ENCODE measurements at places on chromosomes 7 and 10.

GRCh38 chr7:96408881-96409280 lies 87.0 kb upstream of the SLC25A13 start:
- DNase-seq = no peak

GRCh38 chr10:7258948-7259523 lies 151.8 kb downstream of the SFMBT2 start:
- DNase-seq = no peak

GRCh38 chr7:142914121-142914520 lies 19.4 kb downstream of the TRPV5 start:
- DNase-seq = no peak

- no peak for DNase-seq
These were observed 956 bp upstream of the KLHDC10 start for GRCh38 chr7:130069179-130069977.

DNA sequence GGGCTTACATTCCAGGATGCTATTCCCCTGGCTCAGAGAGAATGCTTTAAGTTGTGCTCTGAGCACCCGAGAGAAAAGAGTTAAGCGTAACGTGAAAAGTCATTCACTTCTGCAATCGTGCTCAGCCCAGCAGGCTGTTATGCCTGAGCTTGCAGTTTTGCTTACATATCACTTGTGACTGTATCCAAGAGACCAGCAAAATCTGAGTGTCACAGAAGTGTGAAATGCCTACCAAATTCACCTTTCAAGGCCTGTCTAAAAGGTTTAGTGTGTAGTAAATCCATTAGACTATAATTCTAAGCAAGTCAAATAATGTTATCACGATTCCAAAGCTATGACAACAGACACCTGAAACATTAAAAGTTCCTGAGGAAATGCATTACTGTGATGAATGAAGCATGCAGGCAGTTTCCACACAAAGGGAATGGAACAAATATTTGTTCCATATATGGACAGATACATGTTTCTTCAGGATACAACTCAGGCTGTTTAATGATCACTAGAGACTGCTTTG lies 20.1 kb downstream of the ITGB1 start:
- peak; percentile 74 for DNase-seq

DNA sequence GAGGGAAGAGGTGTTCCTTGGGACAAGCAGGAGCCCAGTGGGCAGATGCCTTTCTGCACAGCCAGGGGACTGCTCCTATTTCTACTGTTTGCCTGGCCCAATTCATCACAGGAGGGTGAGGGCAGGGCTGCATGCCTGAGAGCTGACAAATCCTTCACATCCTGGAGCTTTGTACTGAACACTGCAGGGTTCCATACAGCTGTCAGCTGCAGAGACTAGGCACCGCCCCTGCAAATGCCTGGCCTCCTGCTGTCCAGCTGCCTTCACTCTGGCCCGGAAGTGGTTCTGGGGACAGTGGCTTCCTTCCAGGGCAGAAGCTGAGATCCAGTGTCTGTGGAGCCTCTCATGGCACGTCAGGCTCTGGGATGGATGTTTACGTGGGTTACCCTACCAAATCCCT lies 470.7 kb downstream of the DNAJB6 start:
- DNase-seq = peak; percentile 28

All from muscle of leg (tissue), 16 donors.